WTC11 (cell line): ENCODE measurements at places on chromosomes 7 and 10.

- no peak for DNase-seq
These were observed 6.9 kb downstream of the KMT2E start for GRCh38 chr7:105020926-105021325.

DNA sequence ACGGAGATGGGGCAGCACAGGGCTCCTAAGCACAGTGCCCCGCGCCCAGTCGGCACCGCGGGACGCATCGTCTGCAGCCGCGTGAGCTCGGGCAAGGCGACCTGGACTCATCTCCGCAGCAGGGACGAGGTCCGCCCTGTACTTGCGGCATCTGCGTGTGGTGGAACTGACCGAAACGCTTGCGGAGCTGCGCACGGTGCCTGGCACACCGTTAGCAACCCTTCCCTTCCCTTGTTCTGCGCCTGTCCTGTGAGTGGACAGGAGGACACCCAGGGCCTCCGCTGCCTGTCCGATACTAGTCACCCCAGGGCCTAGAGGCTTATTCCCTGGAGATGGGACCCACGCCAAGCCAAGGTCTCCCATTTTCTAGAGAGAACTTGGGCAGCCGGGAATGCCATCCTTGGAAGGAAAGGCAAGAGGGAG, 98.5 kb downstream of the WDR11 start:
- DNase-seq = peak; percentile 28

DNA sequence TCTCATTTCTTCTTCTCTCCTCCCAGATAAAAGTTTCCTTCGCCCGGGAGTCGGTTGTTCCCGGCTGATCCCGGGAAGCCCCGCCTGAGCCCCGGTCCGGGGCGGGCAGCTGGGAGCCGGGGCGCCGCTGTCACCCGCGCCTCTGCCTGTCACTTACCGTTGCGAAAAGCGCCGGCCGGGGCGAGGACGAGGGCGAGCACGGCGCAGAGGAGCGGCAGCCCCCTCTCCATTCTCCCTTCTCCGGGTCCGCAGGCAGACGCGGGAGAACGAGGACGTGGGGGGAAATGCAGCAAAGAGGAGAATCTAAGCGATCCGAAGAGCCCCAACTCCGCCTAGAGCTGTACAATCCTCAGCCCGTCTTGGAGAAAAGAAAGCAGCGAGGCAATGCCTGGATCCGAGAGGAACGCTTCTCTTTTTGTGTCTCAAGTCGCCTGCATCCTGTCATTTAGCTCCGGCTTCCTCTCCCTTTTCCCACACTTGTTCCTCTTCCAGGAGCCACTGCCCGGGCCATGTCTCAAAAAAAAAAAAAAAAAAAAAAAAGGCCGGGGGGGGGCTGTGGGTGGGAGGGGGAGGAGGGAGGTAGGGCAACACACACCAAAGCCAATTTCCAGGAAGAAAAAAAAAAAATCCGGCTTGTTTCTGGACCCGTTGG, at the start of gene NRP1:
NRP1 (minus strand) TSS at position 515 of the 652 bp plus-strand sequence; CDS start at position 230, 285 bp downstream.
- DNase-seq = peak; percentile 40

DNA sequence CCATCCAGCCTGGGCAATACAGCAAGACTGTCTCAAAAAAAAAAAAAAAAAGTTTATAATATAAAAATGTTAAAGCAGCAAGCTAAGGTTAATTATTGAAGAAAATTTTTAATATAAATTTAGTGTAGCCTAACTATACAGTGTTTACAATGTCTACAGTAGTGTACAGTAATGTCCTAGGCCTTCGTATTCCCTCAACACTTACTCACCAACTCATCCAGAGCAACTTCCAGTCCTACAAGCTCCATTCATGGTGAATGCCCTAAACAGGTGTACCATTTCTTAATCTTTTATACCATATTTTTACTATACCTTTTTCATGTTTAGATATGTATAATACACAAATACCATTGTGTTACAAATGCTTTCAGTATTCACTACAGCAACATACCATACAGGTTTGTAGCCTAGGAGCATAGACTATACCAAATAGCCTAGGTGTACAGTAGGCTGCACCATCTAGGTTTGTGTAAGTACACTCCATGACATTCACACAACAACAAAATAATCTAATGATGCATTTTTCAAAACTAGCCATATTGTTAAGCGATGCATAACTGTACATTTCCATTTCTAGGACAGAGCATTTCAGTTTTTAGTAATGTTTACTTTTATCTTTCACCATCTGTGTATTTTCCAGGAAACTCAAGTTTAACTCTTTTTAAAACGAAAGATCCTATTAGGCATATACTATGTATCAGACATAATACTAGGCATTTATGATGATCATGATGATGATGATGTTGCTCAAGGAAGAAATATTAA, 43.3 kb downstream of the CNOT4 start:
- no peak for DNase-seq

GRCh38 chr7:99631295-99632109, 14.8 kb downstream of the ZSCAN25 start:
- peak; percentile 42 for DNase-seq

- no peak for DNase-seq
These were observed 32.1 kb downstream of the PLAC9 start for GRCh38 chr10:80164596-80164995.
